Posterior vena cava (tissue), 2 donors: ENCODE measurements at places on chromosomes 2 and 18. TPM values are rescaled to one million over a fixed set of nuclear protein-coding genes. Genes with fewer than 3 reads are reported as not detected.

LYPD6B gene
- total RNA-seq = not detected

SYT4 gene
- total RNA-seq = not detected

BOLL gene
- total RNA-seq = not detected

AGBL5 gene
- 22.9 TPM for total RNA-seq

TSPYL6 gene
- total RNA-seq = not detected

MAL gene
- 1.0 TPM for total RNA-seq
